ENCODE measurements at places on chromosomes 5 and 9. TPM values are rescaled to one million over a fixed set of nuclear protein-coding genes. Genes with fewer than 3 reads are reported as not detected.

GRCh38 chr5:81601919-81602318, 149.0 kb downstream of the SSBP2 start:
- H3K36me3 ChIP-seq, result no peaks in the 10 kb centered on the region
- H3K4me1 ChIP-seq, result no peaks in the 10 kb centered on the region
- DNase-seq, result no peak
- H3K27me3 ChIP-seq, result no peaks in the 10 kb centered on the region

- H3K27ac ChIP-seq, result peak overlapping the region; percentile 75
- peaks cover 49% of the 10 kb centered on the region for H3K4me1 ChIP-seq
- no peaks in the 10 kb centered on the region for H3K36me3 ChIP-seq
- no peak for DNase-seq
These were observed 54.9 kb upstream of the ZSWIM6 start for GRCh38 chr5:61277190-61277589.

GRCh38 chr5:96144289-96144688, 182.6 kb upstream of the ELL2 start:
- DNase-seq, result no peak
- no peaks in the 10 kb centered on the region for H3K4me1 ChIP-seq
- H3K27ac ChIP-seq, result no peak overlapping the region
- H3K27me3 ChIP-seq, result no peaks in the 10 kb centered on the region

DNA sequence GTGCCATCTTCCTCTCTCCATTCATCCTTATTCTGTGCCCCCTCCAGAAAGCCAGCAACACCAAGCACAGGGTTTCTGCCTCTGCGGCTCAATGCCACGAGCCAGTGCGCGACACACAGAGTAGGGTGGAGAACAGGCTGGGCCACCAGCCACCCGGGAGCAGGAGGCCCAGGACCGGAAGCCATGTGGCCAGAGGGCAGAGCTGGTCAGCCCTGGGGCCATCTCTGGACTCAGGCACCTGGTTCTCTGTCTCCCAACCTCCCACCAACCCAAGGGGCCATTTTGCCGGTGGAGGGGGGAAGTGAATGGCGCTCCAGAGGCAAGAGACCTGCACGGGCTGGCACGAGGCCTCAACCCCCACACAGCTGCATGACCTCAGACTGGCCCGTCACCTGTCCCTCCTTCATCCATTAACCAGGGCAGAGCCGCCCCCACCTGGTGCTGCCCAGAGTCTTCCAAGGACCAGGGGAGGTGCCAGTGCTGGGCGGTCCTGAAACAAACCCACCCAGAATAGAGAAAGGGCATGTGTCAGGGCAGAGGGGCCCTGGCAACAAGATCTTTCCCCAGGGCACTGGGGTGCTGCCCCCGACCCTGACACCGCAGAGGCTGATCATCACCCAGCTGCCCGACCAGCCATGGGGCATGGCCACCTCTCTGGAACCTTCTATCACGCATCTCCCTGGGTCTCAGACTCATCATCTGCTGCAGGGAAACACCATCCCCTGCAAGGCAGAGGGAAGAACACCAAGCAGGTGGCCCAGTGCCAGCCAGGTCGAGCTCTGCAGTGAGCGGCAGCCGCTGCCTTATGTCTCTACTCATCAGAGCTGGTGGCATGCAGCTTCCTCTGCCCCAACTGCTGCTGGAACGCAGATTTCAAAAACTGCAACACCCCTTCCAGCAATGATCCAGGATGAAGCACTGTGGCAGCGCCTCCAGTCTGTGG, 11.9 kb downstream of the VAV2 start:
- DNase-seq, result no peak
- H3K27ac ChIP-seq, result peak overlapping the region; percentile 77
- no peaks in the 10 kb centered on the region for H3K27me3 ChIP-seq

GRCh38 chr9:88596376-88596775, 61.4 kb downstream of the NXNL2 start:
- no peaks in the 10 kb centered on the region for H3K36me3 ChIP-seq
- H3K27ac ChIP-seq, result no peak overlapping the region
- no peak overlapping the region for H3K4me3 ChIP-seq
- no peaks in the 10 kb centered on the region for H3K27me3 ChIP-seq
- no peaks in the 10 kb centered on the region for H3K4me1 ChIP-seq

DNA sequence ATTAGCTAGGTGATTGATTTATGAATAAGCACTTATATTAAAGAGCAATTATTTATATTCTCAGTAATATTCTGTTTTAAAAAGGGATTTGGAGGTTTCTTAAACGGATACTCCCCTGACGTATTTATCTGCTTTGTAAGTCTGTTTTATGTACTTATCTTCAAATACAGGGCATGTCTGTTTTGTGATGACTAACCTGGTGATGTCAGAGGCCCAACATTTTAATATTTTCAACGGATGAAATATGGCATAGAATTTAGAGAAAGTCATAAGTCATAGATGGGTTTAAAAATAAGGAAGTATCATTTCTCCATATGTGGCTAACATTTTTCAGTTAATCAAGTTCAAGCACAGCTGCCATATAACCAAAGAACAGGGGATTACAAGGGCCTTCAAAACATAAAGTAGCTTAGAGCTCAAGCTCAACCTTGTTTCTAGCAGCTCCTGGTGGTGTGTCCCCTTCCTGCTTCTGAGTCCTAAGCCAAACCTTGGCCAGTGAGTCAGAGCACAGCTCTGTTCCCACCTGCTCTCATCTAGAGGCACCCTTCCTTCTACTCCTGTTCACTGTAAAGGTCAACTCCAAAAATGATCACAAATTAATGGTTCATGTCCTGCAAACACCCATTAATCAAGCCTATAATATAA, 131.4 kb downstream of the OXCT1 start:
- no peak overlapping the region for H3K4me3 ChIP-seq
- peaks cover 5% of the 10 kb centered on the region for H3K36me3 ChIP-seq
- no peak for DNase-seq

GRCh38 chr5:77774981-77775789, 954 bp downstream of the TBCA start:
- no peak for DNase-seq
- peaks cover 5% of the 10 kb centered on the region for H3K36me3 ChIP-seq
- peaks cover 51% of the 10 kb centered on the region for H3K4me1 ChIP-seq
- H3K4me3 ChIP-seq, result peak overlapping the region; percentile 69
- H3K27ac ChIP-seq, result peak overlapping the region; percentile 93
- no peaks in the 10 kb centered on the region for H3K27me3 ChIP-seq

GRCh38 chr5:3605298-3606010, 9.8 kb downstream of the IRX1 start:
- no peak for DNase-seq
- H3K4me1 ChIP-seq, result no peaks in the 10 kb centered on the region
- H3K27ac ChIP-seq, result no peak overlapping the region
- H3K36me3 ChIP-seq, result no peaks in the 10 kb centered on the region
- H3K4me3 ChIP-seq, result no peak overlapping the region

DNA sequence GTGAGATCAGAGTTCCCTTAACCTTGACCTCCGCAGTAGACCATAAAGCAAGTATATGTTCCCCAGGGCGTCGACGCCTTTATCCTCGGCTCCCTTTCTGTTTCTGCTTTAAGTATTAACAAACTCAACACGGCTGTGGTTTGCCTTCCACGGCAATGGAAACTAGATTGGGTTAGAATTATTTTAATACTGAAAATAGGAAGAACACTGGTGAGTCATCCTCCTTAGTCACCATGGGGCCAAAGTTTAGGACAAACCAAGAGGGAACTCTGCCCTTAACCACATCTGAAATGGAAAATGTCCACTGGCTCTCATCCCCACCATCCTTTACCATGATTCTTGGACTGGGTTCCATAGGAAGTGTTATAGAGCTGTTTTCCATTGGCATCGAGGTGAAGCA, 386.1 kb downstream of the ACTL7B start:
- H3K27me3 ChIP-seq, result no peaks in the 10 kb centered on the region
- no peaks in the 10 kb centered on the region for H3K4me1 ChIP-seq
- no peaks in the 10 kb centered on the region for H3K36me3 ChIP-seq
- H3K27ac ChIP-seq, result no peak overlapping the region

GRCh38 chr9:78539188-78539587, 242.3 kb downstream of the PSAT1 start:
- H3K27ac ChIP-seq, result no peak overlapping the region
- no peaks in the 10 kb centered on the region for H3K27me3 ChIP-seq
- H3K36me3 ChIP-seq, result no peaks in the 10 kb centered on the region
- H3K4me1 ChIP-seq, result no peaks in the 10 kb centered on the region

GRCh38 chr9:125843646-125844045, 96.5 kb downstream of the PBX3 start:
- no peak for DNase-seq
- H3K27ac ChIP-seq, result no peak overlapping the region
- no peak overlapping the region for H3K4me3 ChIP-seq
- no peaks in the 10 kb centered on the region for H3K4me1 ChIP-seq

Gene SPINK14
- total RNA-seq, result not detected

Gene PITX1
- not detected for total RNA-seq

Gene TMEM232
- 6.7 TPM for total RNA-seq

Gene NAIP
- total RNA-seq, result 24.1 TPM

Gene NDUFS6
- total RNA-seq, result 62.3 TPM

Gene FAM114A2
- total RNA-seq, result 45.3 TPM

Gene IFNA21
- not detected for total RNA-seq

Data from upper lobe of left lung (tissue), 6 donors.